ENCODE measurements at places on chromosomes 4 and X.

DNA sequence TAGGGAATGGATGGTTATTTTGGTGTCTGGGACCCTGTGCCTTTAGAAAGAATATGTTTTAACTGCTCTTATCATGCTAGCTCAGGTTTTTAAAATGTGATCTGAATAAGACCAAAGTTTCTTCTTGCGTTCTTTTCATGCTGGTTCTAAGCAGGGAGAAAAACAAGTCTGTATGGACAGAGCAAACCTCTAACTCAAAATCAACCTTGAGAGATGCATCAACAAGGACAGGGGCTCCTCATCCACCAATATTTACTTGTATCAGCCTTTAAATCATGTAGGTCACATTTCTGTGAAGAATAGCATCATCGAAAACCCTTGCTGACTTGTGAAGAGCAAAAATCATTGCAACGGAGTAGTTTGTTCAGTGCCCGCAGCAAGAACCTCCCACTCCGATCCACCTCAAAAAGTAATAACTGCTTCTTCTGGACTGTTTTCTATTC is 1.2 kb downstream of the ATP10D start:
- ATAC-seq, result no peak

- no peak for ATAC-seq
Observed at GRCh38 chr4:73573794-73574528, 46.3 kb downstream of the RASSF6 start.

DNA sequence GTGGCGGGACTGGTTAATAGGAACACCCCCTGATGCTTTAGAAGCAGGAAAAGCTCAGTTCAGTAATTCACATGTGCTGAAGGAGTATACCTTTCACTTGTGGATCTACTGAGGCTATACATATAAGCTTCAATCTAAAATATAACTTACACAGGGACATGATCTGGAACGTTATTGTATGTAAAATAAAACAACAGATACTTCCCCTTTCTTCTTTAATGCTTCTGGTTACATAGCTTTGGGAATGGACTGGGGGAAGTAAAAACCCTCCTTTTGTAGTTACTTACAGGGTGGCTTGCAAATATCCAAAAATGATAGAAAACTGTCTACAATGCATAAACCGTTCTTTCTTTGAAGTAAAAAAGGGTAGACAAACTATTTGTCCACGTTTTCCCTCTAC is 1.9 kb downstream of the FGG start:
- no peak for ATAC-seq

GRCh38 chr4:88587306-88587705 is 5.0 kb upstream of the HERC3 start:
- no peak for ATAC-seq

DNA sequence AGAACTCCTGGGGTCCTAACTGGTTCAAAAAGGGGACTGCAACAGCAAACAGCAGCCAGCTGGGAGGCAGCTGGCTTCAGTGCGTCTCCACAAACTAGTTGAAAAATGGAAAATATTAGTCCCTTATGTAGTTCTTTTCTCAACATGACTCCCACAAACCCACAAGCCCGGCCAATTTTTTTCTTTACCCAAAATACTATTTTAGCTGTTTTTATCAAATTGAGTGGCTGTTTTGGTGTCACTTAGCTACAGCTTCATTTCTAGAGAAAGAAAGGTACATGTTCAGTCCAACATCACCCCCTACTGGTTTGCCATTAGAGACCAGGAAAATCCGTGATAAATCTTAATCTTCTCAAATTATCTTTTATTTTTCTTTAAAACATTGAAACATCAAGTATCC is 97.2 kb downstream of the GUCY2F start:
- no peak for ATAC-seq

GRCh38 chr4:133969202-133969848 is 232.3 kb downstream of the PABPC4L start:
- ATAC-seq, result no peak

- no peak for ATAC-seq
Observed at GRCh38 chr4:72313121-72313520, 255.9 kb downstream of the ADAMTS3 start.

DNA sequence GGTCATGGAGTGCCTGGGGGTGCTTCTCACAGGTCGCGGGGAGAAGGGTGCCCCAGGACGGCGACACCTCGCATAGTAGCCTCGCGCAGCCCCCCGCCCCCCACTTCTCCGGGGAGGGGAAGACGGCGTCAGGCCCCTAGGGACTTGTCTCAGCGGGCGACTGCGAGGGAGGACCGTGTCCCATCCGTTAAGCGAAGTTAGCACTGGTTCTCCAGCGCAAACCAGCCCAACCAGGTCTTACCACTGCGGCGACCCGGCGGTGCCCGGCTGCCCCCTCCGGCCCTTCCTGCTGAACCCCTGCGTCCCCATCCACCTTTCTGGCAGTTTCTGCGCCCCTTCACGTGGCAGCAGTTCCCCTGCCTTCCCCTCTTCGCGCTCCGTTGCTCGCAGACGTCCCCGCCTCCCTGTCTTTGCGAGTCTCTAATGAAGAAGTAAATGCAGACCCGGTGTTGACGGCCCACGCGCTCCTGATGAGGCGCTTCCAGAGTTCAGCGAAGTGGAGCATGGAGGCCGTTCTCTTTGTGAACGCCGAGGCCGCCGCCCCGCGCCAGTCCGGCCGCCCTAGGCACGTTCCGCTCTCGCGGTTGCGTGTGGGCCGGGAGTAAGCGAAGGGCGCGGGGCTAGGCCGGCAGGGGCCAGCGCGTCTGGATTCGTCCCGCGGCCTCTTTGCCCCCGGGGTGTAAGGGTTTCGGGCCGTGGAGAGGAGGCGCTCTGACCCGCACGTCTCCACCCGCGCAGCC is 3.0 kb downstream of the SLIT2 start:
- no peak for ATAC-seq

DNA sequence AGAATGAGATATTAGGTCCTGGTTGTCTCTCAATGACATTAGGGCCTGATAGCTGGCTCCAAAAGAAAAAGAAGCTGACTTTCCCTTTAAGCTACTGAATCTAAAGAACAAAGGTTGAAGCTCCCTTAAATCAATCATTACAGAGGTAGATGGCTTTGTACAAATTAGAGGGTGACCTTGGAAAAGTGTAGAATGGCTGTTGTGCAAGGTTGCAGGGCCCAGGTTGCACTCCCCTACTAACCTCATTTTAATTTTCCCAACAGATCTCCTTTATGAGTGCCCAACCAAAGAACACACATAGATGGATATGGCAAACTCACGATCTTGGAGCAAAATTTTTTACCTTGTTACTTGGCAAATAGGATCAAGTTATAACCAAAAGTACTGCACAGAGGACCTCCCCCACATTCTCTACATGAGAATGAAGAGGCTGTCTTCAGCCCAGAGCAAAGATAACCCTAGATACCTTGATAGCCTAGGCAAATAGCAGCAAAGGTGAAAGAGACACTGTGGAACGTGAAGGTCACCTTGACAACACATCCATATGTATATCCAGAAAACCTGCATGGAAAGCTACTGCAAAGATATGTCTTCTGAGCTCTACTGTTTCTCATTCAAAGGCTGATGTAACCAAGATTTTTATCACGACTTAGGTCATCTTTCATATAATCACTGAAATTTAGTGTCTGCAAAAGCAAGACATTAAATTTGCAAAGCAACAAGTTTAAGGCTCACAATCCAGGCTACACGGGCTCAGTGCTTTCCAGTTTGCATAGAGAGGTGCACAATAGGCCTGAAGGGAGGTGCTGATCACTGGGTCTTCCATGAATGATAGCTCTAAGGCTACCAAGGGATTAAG is 23.0 kb downstream of the KLB start:
- ATAC-seq, result no peak

DNA sequence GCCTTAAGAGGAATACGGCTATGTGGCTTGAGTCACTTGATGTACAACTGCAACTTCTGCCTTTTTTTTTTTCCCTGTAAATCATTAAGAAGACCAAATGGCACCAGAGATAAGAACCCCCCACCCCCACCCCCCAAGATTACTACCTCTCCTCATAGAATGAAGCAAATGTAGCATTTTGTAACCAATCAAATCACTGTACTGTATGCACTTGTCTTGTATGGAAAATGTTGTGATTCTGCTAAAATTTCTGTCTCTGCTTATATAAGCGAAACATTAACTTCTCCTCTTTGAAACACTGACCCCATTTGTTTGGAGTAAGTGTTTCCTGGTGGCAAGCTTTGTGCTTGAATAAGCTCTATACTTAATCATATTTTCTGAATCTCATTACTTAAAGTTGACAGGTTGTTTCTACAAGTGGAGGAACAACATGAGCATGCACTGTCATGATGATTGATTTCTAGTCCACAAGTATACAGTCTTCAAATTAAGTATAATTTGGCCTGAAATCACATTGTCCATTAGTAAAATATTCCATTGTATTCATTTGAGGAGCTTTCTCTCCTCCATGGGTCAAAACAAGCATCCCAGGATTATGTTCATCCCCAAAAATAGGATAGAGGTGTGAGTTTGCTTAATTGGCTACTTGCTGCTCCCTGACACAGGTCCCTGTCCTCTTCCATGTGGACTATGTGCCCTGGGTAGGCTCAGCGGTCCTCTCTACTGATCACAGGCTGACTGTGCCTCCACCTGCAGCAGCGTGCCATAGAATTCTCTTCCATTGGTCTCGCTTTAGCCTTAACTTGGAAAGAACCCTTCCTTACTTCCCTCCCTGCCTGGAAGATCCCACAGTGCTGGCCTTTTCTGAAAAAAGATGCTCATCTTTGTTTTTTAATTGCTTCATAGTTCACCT is 104.0 kb upstream of the BMP2K start:
- no peak for ATAC-seq

DNA sequence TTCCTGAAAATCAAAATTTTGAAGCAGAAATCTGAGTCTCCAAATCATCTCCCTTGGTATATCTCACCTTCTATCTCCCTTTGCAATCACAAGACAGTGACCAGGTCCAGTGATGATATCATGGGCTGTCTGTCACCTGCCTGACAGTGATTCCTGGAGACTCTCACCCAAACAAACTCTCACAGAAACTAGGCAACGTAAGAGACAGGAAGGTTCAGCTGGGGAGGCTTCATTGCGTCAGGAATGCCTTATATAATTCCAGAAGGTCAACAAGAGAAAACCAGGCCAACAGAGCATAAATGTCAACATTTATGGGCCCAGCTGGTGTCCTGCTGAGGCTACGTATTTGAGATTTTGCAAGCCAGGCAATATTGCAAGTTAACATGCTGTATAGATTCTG is 412.7 kb downstream of the KCNIP4 start:
- no peak for ATAC-seq

GRCh38 chrX:112081781-112082652 is 559 bp downstream of the TRPC5 start:
- ATAC-seq, result no peak

- no peak for ATAC-seq
Observed at GRCh38 chrX:149248073-149248625, 257.0 kb downstream of the IDS start.

DNA sequence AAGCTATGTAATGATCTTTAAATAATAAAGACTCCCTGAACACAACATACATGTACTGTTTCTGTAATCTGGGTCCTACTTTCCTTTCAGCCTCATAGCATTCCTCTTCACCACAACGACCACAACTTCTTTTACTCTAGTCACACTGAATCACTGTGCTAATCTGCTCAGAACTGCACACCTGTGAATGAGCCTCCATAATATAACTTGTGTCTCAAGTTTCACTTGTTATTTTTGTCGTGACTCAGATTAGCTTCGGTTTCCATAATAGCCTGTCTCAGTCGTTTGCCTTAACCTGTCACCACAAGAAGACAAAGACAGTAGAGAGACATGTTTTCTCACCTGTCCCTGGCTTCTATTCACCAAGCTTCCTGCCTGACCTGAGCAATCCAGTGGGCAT is 61.8 kb downstream of the MAGED1 start:
- ATAC-seq, result peak; percentile 68

DNA sequence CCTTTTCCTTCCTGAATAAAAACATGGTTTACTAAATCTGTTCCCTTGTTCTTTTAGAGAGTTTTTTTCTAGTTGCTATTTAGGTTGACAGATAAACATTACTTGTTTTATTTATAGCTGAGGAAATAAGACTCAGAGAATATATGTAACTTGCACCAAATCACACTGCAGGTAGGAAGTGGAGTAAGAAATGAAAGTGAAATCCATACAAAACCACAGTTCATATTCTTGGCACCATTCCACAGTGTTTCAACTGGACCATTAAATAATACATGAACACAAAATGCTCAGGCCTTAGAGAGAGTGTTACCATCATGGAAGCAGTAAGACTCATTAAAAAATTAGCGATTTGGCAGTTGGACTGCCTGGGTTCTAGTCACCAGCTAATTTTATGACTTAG is 326.9 kb upstream of the SLIT2 start:
- no peak for ATAC-seq

- no peak for ATAC-seq
Observed at GRCh38 chr4:147734496-147734895, 2.6 kb downstream of the ARHGAP10 start.

DNA sequence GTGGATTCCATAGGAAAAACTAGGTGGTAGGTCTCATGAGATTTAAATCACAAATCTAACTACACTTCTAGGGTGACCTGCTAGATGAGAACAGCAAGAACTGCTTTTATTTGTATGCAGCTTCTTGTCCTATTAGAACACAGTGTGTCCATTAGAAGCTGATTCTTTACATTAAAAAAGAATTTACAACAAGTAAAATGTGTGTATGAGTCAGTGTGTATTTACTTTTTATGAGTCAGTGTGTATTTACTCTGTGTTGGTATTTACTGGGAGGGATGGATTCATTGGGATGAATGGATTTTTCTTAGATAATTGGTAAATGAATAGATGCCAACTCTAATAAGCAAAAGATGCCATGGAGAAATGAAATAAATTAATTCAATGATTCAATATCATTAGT is 40.6 kb upstream of the XPNPEP2 start:
- no peak for ATAC-seq

DNA sequence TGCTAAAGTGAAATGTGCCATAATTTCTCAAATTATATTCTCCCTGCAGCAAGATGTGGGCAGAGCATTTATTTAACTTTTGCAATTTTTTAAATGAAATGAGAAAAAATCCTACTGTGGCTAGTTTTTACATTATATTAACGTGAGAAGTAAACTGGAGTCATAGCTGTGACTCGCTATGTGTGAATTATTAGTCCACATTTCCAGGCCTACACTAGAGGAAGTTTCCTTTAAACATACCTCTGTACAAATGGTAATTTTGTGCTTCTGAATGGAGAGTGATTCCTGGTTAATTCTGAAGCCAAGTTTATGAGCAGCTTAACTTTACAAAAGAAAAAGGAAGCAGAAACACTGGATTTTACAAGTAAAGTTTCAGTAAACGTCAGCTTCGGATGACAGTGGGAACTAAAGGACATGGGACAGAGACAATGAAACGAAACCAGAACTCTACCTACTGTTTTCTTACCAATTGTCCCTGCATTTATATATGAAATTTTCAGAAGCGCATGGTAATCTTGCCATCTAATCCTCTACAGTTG is 72.4 kb downstream of the FBXO8 start:
- ATAC-seq, result no peak

GRCh38 chr4:11470438-11471045 is 41.8 kb upstream of the HS3ST1 start:
- ATAC-seq, result no peak

Measured in activated CD4-positive, CD25-positive, alpha-beta regulatory T cell treated with anti-CD3 and anti-CD28 coated beads, Interleukin-2, amount 50 U/mL, for 24 hours (primary cell).